ENCODE measurements at places on chromosomes 1 and 21.

GRCh38 chr1:2438038-2438437 lies 25.7 kb upstream of the PEX10 start:
- no peak for DNase-seq

DNA sequence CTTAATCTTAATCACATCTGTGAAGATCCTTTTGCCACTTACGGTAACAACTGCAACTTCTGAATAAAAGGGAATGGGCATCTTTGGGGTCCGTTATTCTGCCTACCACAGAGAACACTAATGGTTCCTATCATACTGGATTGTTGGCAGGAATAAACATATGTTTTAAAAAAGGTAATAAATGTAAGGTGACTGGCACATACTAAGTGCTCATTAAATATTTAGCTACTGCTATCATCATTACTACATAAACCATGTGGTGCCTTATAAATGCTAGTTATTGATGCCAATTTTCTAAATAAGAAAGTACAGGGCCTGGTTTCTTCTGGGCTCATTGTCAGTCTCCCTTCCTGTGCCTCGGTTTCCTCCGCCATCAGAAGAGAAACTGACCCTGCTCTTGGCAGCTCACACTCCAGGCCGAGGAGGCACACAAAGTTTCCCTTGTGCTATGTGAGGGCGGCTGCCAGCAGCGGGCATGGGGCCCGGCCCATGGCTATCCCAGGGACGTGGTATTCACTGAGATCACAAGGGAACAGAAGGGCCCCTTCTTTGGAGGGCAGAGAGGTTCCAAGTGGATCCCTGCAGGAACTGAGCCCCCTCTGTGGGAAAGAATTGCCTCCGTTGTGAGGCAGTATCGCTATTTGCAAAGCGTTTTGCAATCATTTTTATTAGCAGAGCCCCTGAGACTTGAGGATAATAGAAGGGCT lies 26.2 kb downstream of the NAV1 start:
- no peak for DNase-seq

DNA sequence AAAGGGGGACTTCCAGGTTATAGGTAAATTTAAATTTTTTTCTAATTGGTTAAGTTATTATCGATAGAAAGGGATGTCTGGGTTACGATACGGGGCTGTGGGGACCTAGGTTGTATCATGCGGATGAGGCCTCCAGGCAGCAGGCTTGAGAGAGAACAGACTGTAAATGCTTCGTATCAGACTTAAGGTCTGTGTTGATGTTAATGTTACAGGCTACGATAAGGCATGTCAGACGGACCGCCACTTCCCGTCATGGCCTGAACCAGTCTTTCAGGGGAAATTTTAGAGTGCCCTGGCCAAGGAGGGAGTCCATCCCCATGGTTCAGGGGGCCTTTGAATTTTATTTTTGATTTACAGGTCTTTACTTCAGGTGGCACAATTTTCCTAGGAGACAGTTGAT lies 16.7 kb downstream of the ABCG1 start:
- DNase-seq = no peak

GRCh38 chr21:33317145-33317544 lies 7.6 kb upstream of the IFNAR1 start:
- DNase-seq = no peak

GRCh38 chr1:165452336-165453130 lies 7.6 kb upstream of the RXRG start:
- no peak for DNase-seq

GRCh38 chr21:15247613-15248012 lies 182.8 kb upstream of the NRIP1 start:
- DNase-seq = no peak

DNA sequence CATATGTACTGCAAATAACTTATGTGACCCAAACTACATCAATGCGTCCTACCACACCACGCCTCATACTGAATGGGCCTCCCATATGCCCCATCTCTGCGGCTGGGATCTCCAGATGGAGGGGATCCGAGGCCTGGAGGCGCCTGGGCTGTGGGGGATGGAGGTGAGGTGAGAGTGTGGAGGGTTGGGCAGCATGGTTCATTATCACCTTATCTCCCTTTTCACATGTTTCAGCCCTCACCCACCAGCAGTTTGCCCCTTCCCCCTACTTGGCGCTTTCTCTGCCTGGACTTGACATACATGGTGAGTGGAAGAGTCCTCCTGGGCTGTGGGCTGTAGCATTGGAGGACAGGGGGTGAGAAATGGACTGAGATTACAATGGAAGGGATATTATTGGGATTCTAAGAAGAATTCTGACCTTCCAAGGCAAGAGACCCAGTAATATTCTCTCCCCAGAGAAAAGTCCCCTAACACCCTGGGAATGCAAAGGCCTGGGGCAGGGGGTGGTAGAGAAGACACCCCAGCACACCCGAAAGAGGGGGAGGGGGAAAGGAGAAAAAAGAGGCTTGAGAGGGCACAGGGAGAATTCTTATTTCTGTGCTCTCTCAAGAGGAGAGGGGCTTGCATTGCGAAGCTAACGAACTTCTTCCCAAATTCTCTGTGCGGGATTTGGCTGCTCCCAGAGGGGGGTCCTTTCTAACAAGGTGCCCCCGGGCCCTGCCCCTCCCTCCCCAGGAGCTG lies 61.4 kb downstream of the MEF2D start:
- no peak for DNase-seq

DNA sequence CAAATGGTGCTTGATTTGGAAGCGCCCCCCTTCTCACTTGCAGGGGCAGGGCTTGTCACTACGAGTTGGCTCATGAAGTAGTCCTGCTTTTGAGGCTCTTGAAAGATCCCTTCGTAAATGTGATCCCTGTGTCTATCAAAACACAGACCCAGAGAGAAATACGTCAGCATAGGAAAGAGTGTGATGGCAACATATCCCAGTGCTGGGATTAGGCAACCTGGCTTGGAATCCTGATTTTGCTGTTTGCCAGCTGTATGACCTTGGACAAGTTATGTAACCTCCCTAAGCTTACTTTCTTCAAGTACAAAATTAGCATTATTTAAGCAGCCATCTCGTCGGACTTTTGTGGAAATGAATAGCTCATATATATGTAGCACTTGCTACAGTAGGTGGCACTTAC lies 228.4 kb downstream of the ATG4C start:
- no peak for DNase-seq

- no peak for DNase-seq
Measured at GRCh38 chr1:62107923-62108322, 86.7 kb upstream of the L1TD1 start.

GRCh38 chr1:203534526-203534925 lies 40.6 kb downstream of the OPTC start:
- DNase-seq = peak; percentile 50

GRCh38 chr1:119372503-119373086 lies 4.0 kb downstream of the HAO2 start:
- no peak for DNase-seq

DNA sequence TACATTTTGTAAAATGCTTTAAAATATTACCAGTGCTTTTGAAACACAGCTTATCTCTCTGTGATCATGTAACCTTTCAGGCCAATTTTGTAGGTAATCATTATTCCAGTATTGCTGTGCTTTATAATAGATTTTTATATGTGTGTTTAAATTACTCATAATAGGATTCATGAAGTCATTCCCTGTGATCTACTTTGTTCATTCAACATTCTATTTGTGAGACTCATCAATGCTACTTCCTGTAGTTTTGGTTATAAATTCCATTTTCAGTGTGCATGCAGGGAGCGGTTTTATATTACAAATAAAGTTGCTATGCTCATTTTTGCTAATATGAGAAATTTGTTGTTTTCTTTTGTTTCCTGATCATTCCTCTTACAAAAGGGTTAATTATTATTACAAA lies 4.1 kb upstream of the OR2M5 start:
- DNase-seq = no peak

DNA sequence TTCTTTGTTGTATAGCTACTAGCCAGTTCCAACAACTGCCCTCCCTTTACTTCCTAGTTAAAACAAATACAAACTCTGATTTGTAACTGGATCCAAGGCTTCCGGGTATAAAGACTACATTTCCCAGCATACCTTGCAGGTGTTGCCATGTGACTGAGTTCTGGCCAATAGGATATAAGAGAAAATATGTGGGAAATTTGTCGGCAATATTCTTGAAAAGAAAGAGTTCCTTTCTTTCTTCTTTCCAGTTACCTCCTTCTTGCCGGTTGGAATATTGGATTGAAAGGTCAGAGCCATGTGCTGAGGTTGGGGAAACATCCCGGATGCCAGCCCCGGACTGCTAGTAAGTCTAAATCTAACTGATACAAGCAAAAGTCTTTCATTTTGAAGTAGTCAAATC lies 23.0 kb upstream of the ZBTB40 start:
- no peak for DNase-seq
